ENCODE measurements at places on chromosomes 1 and 21.

- no peaks in the 10 kb centered on the region for H3K36me3 ChIP-seq
- no peak for DNase-seq
- peak overlapping the region; percentile 72 for H3K4me3 ChIP-seq
- peaks cover 13% of the 10 kb centered on the region for H3K4me1 ChIP-seq
- H3K27me3 ChIP-seq, result no peaks in the 10 kb centered on the region
- H3K27ac ChIP-seq, result peak overlapping the region; percentile 54
Observed at GRCh38 chr1:64745181-64745985, 508 bp downstream of the RAVER2 start.

DNA sequence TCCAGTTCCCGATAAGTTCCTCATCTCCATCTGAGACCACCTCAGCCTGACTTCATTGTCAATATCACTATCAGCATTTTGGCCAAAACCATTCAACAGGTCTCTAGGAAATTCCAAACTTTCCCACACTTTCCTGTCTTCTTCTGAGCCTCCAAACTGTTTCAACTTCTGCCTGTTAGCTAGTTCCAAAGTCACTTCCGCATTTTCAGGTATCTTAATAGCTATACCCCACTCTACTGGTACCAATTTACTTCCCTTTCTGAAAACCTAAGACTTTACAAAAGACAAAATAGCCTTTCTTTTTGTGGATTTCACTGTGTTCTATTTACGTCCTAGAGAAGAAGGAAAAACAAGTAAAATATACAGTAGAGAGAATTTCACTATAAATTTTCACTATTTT, 147.0 kb upstream of the FMN2 start:
- H3K27me3 ChIP-seq, result peaks cover 2% of the 10 kb centered on the region
- H3K4me1 ChIP-seq, result no peaks in the 10 kb centered on the region
- no peak overlapping the region for H3K4me3 ChIP-seq
- H3K36me3 ChIP-seq, result no peaks in the 10 kb centered on the region

- H3K36me3 ChIP-seq, result no peaks in the 10 kb centered on the region
- H3K27ac ChIP-seq, result no peak overlapping the region
- H3K4me1 ChIP-seq, result no peaks in the 10 kb centered on the region
Observed at GRCh38 chr1:208332036-208332773, 88.0 kb upstream of the PLXNA2 start.

DNA sequence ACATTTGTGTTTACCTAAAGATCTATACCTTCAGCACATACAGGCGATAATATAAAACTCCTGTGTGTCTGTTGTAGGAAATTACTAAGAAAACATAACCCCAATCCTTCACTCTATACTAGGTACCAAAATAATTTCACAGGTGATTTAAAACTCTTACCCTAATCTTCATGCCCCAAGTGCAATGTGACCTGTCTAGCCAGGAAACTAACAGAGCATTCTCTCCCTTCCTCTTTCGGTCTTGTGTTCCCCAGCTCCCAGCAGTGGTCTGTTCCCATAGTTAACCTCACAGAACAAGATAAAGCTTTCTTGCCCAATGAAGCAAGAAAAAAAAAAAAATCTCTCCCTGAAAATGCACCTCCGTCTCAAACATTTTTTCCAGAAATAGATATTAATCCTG, 493.5 kb downstream of the DPYD start:
- no peaks in the 10 kb centered on the region for H3K27me3 ChIP-seq
- no peak for DNase-seq
- no peaks in the 10 kb centered on the region for H3K4me1 ChIP-seq
- H3K36me3 ChIP-seq, result no peaks in the 10 kb centered on the region
- no peak overlapping the region for H3K27ac ChIP-seq

DNA sequence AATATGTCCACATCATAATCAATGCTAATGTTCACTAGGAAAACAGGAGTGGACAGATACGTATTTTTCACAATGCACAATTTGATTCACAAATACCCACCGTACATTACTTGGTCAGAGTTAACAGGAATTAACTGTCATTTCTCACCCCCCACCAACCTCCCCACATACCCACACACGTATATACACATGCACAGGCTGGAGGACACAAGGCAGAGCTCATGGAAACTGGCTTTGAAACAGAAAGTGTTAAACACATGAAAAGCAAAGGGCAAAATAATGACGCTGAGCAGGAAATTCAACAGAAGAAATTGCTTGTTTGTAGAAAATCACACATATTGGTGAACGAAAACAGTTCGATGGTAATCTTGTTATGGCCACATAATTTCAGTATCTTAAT, 188.4 kb upstream of the DMRTA2 start:
- no peaks in the 10 kb centered on the region for H3K36me3 ChIP-seq
- DNase-seq, result no peak
- H3K27me3 ChIP-seq, result no peaks in the 10 kb centered on the region

DNA sequence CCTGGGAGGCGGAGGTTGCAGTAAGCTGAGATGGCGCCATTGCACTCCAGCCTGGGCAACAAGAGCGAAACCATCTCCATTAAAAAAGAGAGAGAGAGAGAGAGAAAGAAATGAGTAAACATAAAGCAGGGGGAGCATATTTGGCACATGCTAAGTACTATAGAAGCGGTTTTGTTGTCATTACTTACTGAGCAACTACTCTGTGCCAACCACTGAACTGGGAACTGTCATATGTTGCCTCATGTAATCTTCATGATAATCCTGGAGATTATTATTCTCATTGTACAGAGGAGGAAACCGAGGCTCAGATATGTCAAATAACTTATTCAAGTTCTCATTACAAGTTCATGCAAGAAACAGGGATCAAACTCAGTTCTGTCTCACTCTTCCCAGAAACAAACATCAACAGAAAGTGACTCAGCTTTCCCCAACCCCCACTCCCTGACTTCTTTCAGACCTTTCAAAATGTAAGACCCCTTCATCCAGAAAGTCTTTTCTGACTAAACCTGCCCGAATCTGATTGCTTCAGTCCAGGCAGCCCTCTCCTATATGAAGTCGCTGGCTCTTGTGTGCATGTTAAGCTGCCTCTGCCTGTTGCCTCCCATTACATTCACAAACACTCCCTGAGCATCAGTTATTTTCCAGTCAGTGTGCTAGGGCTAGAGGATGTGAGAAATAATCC, 23.5 kb downstream of the LAMB3 start:
- no peak overlapping the region for H3K27ac ChIP-seq
- DNase-seq, result no peak
- H3K27me3 ChIP-seq, result no peaks in the 10 kb centered on the region
- H3K4me1 ChIP-seq, result no peaks in the 10 kb centered on the region
- no peak overlapping the region for H3K4me3 ChIP-seq

DNA sequence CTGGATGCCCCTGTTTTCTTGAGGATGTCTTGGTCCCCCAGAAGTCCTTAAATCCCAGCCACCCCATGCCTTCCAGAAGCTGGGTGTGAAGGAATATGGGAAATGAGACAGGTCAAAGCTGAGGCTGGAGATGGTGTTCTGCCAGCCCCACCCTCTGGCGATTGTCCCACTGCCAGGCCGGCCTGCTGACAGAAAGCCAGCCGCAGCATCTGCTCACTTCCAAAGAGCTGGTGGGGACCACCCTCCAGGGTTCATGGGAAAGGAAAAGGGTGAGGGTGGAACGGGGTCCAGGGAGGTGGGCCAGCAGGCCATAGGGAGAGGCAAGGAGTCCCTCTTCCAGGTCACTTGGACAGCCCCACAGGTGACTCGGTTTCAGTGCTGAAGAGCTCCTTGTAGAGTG, 1.9 kb upstream of the LINGO4 start:
- no peaks in the 10 kb centered on the region for H3K27me3 ChIP-seq
- H3K4me1 ChIP-seq, result no peaks in the 10 kb centered on the region
- H3K36me3 ChIP-seq, result peaks cover 2% of the 10 kb centered on the region

Data from T-cell (primary cell).